ENCODE measurements at places on chromosomes 6 and 20.

- DNase-seq = no peak
Measured at GRCh38 chr6:161542346-161542980, 268.6 kb upstream of the AGPAT4 start.

- no peak for DNase-seq
Measured at GRCh38 chr6:155404937-155405336, 50.7 kb downstream of the NOX3 start.

DNA sequence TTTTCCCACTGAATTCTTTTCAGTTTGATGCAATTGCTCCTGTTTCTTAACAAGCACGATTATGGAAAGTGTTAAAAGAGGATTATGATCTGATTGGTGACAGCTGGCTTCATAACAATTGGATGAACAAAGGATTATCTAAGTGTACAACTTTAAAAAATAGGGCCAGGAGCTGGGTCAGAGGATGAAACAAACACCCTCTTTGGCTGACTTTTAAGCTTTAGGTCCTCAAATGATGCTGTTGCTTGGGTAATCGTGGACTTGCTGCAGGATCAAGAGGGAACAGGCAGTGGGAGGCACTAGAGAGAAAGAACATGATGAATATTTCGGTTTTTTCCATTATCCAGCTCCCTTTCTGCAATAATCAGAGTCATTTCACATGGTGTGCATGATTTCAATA is 35.5 kb upstream of the TMX4 start:
- no peak for DNase-seq

- DNase-seq = no peak
Measured at GRCh38 chr6:71091956-71092355, 135.1 kb upstream of the B3GAT2 start.

DNA sequence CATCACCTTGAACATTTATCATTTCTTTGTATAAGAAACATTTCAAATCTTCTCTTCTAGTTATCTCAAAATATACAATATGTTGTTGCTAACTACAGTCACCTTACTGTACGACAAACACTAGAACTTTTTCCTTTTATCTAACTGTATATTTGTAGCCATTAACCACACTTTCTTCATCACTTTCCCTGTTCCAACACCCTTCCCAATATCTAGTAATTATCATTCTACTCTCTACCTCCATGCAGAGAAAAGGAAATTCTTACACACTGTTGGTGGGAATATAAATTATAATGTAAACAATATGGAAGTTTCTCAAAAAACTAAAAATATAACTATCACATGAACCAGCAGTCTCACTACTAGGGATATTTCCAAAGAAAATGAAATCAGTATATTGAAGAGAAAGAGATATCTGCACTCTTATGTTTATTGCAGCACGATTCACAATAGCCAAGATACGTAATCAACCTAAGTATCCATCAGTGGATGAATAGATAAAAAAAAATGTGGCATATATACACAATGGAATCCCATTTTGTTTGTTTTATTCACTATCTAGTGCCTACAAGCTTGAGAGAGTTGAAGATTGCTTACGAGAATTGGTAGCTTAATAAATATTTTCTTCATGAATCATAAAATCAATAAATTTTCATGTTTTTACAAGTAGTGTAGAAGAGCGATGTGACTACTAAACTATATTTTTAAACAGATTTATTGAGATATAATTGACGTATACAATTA is 2.4 kb downstream of the RHAG start:
- DNase-seq = no peak

- DNase-seq = no peak
Measured at GRCh38 chr6:90485635-90486277, 101.1 kb downstream of the MAP3K7 start.

DNA sequence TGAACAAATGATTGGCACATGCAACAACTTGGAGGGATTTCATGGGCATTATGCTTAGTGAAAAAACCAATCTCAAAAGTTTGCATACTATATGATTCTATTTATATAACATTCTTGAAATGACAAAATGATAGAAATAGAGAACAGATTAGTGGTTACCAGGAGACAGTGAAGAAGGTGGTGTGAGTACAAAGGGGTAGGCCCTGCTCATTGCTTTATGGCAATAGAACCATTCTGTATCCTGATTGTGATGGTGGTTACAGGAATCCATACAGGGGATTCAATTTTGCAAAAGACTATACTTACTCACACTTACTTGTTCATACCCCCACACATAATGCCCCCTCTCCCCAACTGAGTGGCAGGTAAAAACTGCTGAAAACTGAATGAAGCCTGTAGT is 30.2 kb upstream of the LAMA4 start:
- no peak for DNase-seq

- no peak for DNase-seq
Measured at GRCh38 chr6:85494547-85495536, 45.0 kb downstream of the NT5E start.

DNA sequence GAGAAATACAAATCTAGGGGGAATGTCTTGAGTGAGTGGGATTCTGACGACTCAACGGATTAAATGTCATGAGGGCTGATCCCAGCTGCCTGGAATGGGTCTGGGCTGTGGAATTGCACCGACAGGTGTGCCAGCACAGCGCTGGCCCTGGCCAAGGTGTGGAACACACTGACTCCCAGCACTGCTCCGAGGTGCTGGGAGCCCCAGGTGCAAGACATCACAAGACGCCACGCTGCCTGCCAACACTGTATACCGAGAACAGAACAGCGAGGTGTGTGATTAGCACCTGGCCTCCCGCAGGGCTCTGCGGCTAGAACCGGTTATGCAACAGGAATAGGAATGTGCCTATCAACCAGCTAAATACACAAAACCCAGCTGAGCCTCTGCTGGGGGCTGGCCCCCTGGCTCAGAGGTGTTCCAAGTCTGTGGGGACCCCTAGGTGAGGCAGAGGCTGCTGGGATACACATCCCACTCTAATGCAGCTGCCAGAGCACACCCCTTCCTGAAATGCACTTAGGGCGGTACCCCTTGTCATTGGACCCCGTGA is 24.8 kb upstream of the APMAP start:
- DNase-seq = no peak

- no peak for DNase-seq
Measured at GRCh38 chr6:163501026-163501425, 86.5 kb downstream of the QKI start.

- no peak for DNase-seq
Measured at GRCh38 chr6:53646606-53647005, 18.9 kb downstream of the KLHL31 start.

- DNase-seq = no peak
Measured at GRCh38 chr20:58753267-58753921, 60.8 kb downstream of the NPEPL1 start.

DNA sequence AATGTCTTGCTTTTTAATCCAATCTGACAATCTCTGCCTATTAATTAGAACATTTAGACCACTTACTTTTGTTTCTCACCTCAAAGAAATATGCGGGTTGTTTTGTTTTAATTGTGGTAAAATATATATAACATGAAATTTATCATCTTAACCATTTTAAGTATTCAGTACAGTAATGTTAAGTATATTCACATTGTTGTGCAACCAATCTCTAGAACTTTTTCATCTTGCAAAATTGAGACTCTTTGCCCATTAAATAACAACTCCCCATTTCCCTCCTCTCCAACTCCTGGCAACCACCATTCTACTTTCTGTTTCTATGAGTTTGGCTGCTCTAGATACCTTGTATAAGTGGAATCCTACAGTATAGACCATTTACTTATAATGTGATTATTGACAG is 13.8 kb upstream of the TCP11 start:
- DNase-seq = no peak

- DNase-seq = peak; percentile 94
Measured at GRCh38 chr6:41787219-41787917, at the start of gene TOMM6. Gene TOMM6, plus strand, starts transcription at chr6:41787694. Its CDS starts 4 bp downstream, at chr6:41787698.

DNA sequence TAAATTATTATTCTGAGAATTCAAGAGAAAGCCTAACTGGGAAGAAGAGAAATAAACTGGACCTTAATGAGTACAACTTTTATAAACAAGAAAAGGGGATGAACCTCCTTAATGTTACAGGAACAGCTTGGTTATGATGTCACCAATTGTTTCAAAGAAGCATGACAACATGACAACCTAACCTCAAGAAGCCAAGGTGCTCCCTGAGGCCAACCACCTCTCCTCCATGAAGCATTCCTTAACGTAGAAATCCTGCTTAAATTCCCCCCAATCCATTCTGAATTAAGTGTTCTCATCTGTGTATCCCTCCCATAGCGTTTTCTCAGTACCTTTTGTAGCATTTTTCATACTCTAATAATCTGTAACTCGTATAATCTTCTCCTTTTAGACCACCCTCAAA is 1.7 kb downstream of the HBS1L start:
- DNase-seq = no peak

GRCh38 chr6:116090251-116090650 is 10.4 kb upstream of the NT5DC1 start:
- no peak for DNase-seq

- no peak for DNase-seq
Measured at GRCh38 chr20:61803915-61804751, 261.5 kb downstream of the TAF4 start.

DNA sequence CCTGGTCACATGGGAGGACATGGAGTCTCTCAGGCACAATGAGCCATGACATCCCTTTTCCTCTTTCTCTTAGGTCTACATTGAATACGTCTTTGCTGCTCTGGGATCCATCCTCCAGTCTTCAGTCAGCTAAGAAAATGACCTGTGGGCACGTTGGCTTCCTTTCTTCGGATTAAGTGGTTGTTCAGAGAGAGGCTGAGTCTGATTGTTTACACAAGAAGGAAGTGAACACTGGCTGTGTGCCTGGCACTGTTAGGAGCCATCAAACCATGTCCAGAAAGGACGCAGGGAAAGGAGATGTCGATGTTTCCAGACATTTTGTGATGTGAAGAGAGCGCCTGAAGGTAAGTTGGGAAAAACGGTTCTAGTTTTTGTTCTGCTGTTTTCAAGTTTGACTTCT is 309.9 kb upstream of the CDYL start:
- no peak for DNase-seq
